Gastrocnemius medialis (tissue), 4 donors: ENCODE measurements at places on chromosomes 3 and 15. TPM values are rescaled to one million over a fixed set of nuclear protein-coding genes. Genes with fewer than 3 reads are reported as not detected.

The PAQR5 gene
- total RNA-seq, result 0.10 TPM

- H3K27ac ChIP-seq, result no peak overlapping the region
- H3K36me3 ChIP-seq, result no peaks in the 10 kb centered on the region
- no peak for DNase-seq
- H3K27me3 ChIP-seq, result no peaks in the 10 kb centered on the region
- no peaks in the 10 kb centered on the region for H3K4me1 ChIP-seq
These were observed 160.3 kb downstream of the SATB1 start for GRCh38 chr3:18264853-18265252.

DNA sequence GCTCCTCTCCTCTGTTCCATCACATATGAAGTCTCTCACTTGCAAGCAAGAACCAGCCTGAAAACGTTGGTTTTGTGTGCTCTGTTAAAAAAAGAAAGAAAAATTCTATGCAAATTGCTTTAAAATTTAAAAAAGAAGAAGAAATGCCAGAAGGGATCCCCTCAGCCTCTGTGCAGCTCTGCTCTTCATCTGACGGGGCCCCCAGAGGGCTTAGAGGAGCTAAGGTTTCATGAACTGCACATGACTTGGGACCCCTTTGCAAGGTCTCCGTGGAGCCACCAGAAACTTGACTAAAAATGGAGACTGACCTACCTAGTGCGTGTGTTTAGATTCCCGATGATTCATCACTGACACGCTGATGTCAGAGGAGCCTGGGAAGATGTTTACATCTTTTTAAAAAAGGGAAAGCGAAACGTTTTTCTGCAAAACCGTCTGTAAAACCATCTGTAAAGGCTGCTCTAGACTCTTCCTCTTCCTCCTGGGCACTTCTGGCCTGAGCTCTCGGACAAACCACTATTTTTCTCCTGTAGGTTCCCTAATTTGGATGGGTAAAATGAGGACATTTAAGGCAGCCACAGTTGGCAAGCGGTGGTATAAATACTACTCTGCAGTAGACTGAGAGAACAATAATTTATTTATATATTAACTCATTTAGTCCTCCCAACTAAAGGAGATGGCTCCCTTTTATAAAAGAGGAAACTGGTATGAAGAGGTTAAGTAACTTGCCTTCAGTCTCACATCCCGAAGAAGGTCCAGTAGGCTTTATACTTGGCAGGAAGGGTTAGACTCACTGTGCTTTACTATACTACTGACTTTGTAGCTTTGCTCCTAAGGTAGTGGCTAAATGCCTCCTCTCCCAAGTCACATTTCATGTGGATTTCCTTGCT is 67.2 kb upstream of the POLG start:
- no peaks in the 10 kb centered on the region for H3K36me3 ChIP-seq
- H3K27me3 ChIP-seq, result peaks cover 95% of the 10 kb centered on the region
- no peak overlapping the region for H3K4me3 ChIP-seq
- no peaks in the 10 kb centered on the region for H3K4me1 ChIP-seq
- no peak for DNase-seq

DNA sequence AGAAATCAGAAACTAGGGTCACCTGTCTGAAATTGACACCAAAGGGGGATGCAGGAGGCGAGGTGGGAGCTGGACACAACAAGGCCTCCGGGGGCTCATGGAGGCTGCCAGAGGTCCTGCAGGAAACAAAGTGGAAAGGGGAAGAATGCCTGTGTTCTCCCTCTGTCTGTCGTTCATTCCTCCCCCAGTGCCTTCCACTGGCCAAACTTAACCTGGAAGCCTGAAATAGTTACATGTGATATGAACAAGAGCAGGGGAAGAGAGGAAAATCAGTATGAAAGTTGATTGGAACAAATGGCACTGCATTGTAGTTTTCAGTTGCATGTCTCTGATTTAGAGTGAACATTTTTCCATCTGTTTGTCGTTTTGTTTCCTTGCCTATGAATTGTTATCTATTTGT is 502.0 kb upstream of the CFAP20DC start:
- H3K4me3 ChIP-seq, result no peak overlapping the region
- no peaks in the 10 kb centered on the region for H3K27me3 ChIP-seq
- H3K36me3 ChIP-seq, result no peaks in the 10 kb centered on the region

GRCh38 chr3:157529751-157530150 is 26.5 kb upstream of the VEPH1 start:
- no peak overlapping the region for H3K27ac ChIP-seq
- no peak for DNase-seq
- no peaks in the 10 kb centered on the region for H3K36me3 ChIP-seq
- H3K27me3 ChIP-seq, result no peaks in the 10 kb centered on the region
- no peaks in the 10 kb centered on the region for H3K4me1 ChIP-seq

DNA sequence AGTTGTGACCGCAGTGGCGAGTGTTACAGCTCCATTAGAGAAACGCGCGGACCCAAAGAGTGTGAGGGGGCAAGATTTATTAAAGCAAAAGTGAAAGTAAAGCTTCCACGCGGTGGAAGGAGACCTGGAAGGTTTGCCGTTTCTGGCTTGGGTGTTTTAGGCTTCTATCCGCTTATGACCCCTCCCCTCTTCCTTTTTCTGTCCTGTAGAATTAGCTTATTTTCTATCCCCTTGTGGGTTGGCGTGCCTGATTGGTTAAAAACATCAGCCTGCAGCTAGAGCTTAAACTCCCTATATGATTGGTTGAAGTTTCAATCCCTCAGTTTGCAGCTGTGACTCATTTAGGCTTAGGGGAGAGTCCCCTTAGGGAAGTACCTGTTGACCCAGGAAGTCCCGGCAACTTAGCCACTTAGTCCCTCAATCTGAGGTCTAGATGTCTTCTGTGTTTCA is 39.6 kb downstream of the C3orf38 start:
- no peaks in the 10 kb centered on the region for H3K27me3 ChIP-seq
- no peak overlapping the region for H3K4me3 ChIP-seq
- no peak overlapping the region for H3K27ac ChIP-seq
- no peak for DNase-seq
- no peaks in the 10 kb centered on the region for H3K36me3 ChIP-seq

DNA sequence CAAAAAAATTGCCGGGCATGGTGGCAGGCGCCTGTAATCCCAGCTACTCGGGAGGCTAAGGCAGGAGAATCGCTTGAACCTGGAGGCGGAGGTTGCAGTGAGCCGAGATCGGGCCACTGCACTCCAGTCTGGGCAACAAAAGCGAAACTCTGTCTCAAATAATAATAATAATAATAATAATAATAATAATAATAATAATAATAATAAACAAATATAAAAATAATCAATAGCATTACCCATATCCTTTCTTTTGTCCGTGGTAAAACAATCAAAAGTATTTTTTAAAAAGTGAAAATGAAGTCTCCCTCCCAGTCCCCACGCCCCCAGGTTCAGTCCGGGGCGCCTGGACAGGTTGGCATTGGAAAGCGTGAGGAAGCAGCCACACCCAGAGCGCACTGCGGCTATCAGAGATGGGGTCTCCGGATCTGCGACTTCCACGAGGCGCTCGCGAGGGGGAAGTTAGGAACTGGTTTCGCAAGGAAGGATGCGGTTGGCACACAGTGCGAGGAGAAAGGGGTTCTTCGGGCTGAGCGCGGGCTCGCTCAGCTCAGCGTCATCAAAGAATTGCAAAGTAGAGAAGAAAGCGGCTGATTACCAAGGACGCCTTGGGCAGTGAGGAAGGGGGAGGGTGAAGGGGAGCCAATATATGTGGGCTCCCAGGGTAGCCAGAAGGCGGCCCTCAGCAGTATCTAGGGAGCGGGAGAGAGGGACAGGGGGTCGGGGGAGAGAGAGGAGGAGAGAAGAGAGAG is 69.5 kb upstream of the EPHB3 start:
- H3K27me3 ChIP-seq, result peaks cover 47% of the 10 kb centered on the region
- no peaks in the 10 kb centered on the region for H3K36me3 ChIP-seq
- H3K4me3 ChIP-seq, result no peak overlapping the region
- H3K27ac ChIP-seq, result no peak overlapping the region
- H3K4me1 ChIP-seq, result no peaks in the 10 kb centered on the region

GRCh38 chr15:52379395-52380106 is 83.9 kb upstream of the MYO5C start:
- H3K27ac ChIP-seq, result peak overlapping the region; percentile 44
- no peak for DNase-seq
- H3K36me3 ChIP-seq, result peaks cover 59% of the 10 kb centered on the region
- H3K4me3 ChIP-seq, result no peak overlapping the region
- H3K4me1 ChIP-seq, result peaks cover 4% of the 10 kb centered on the region

The UPK1B gene
- not detected for total RNA-seq

- H3K4me3 ChIP-seq, result no peak overlapping the region
- H3K27ac ChIP-seq, result no peak overlapping the region
- no peaks in the 10 kb centered on the region for H3K36me3 ChIP-seq
- DNase-seq, result no peak
- no peaks in the 10 kb centered on the region for H3K27me3 ChIP-seq
These were observed 52.3 kb downstream of the GABRB3 start for GRCh38 chr15:26720546-26720945.

DNA sequence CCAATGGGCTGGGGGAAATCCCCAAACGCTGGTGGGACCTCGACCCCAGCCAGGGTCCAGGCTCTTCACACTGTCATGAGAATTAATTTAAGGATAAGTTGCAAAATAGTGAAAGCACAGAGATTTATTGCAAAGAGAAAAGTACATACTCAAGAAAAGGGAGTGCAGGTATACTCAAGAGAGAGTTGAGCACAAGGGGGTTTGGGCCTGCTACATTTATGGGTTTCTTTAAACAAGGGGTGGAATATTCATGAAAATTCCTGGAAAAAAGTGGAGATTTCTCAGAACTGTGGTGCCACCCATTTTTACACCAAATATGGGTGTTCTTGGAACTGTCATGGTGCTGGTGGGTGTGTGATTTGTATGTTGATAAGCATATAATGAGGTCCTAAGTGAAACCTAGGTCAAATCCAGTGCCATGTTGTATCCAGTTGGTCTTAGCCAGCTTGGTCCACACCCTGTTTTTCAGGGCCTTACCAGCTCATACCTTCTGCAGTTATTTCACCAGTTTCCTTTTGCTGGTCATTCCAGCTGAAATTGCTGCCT is 32.6 kb upstream of the NEO1 start:
- DNase-seq, result no peak
- no peak overlapping the region for H3K4me3 ChIP-seq
- no peaks in the 10 kb centered on the region for H3K36me3 ChIP-seq
- no peaks in the 10 kb centered on the region for H3K27me3 ChIP-seq

The SCG5 gene
- not detected for total RNA-seq

DNA sequence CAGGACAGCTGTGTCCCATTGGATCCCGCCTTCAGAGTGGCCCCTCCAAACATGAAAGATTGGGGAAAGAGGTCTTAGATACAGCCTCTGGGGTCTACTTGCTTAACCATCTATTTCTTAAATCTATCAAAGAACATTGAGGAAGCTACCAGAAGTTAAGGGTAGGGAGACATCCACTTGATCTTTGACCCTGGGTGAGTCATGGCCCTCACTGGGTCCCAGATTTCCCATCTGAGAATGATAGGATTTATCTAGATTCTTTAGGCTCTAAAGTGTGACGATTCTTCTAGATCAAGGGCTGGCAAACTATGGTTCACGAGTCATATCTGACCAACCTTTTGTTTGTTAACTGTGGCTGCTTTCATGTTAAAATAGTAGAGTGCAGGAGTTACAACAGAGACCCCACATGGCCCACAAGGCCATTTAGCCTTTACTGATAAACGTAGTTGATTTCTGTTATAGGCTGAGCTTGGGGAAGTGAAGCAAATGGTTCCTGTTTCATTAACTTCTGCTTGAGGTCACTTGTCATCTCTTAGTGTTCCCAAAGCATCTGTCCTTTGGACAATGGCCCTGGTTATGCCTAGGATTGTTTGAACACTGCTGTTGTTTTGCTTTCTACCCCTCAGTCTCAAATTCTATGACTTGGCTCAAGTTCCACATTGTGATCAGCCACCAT is 8.0 kb downstream of the MUC13 start:
- peaks cover 14% of the 10 kb centered on the region for H3K4me1 ChIP-seq
- DNase-seq, result no peak
- no peak overlapping the region for H3K4me3 ChIP-seq
- no peak overlapping the region for H3K27ac ChIP-seq

GRCh38 chr15:40917585-40917984 is 11.6 kb upstream of the DLL4 start:
- no peak for DNase-seq
- H3K27ac ChIP-seq, result peak overlapping the region; percentile 69
- H3K4me3 ChIP-seq, result peak overlapping the region; percentile 25
- no peaks in the 10 kb centered on the region for H3K4me1 ChIP-seq
- H3K27me3 ChIP-seq, result no peaks in the 10 kb centered on the region

DNA sequence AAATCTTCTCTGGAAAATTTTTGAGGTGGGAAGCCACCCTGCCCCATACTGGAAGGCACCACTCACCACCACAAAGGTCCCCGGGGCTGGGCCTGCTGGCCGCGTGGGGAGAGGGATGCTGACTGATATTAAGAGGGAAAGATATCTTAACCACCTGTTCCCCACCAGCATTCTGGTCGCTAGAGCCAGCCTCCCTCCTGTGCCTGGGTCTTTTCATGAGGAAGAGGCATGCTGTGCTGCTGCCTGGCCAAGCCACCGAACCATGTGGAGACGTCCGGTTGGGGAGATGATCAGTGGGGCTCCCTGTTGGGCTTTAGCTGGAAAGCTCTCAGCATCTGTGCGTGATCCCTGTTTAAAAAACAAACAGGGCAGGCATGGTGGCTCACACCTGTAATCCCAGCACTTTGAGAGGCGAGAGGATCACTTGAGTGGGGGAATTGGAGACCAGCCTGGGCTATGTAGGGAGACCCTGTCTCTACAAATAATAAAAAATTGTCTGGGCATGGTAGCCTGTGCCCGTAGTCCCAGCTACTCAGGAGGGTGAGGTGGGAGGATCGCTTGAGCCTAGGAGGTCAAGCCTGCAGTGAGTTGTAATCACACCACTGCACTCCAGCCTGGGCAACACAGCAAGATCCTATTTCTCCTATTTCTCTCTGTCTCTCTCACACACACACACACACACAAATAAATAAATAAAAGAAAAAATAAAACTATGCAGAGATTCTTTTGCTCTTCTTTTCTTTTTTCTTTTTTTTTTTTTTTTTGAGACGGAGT is 1.0 kb downstream of the KLHL18 start:
- peak overlapping the region; percentile 86 for H3K27ac ChIP-seq
- no peaks in the 10 kb centered on the region for H3K27me3 ChIP-seq
- H3K36me3 ChIP-seq, result peaks cover 19% of the 10 kb centered on the region
- peaks cover 40% of the 10 kb centered on the region for H3K4me1 ChIP-seq
- H3K4me3 ChIP-seq, result peak overlapping the region; percentile 84
- no peak for DNase-seq

DNA sequence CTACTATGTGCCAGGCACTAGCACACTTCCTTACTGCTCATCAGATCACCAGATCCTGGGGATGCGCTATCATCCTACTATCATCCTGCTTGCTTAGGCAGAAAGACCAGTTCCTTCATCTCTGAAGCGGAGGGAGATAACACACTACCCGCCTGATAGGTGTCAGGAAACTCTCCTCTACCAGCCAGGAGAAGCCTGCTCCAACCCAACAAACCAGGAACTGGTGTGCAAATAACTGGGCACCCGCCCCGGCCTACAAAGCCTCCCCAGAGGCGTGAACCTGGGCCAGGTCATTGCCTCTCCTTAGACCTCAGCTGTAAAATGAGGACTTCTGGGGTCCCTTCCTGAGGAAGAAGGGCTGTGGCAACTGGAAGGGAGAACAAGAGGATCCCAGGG is 61.5 kb downstream of the HOMER2 start:
- H3K4me1 ChIP-seq, result peaks cover 26% of the 10 kb centered on the region
- no peak for DNase-seq
- H3K36me3 ChIP-seq, result no peaks in the 10 kb centered on the region
- no peak overlapping the region for H3K4me3 ChIP-seq
- H3K27me3 ChIP-seq, result no peaks in the 10 kb centered on the region

- no peak for DNase-seq
- H3K27ac ChIP-seq, result no peak overlapping the region
- H3K36me3 ChIP-seq, result no peaks in the 10 kb centered on the region
- H3K4me1 ChIP-seq, result no peaks in the 10 kb centered on the region
These were observed 43.2 kb upstream of the SPPL2A start for GRCh38 chr15:50808728-50809127.

GRCh38 chr15:39340903-39341645 is 239.8 kb upstream of the THBS1 start:
- H3K4me3 ChIP-seq, result no peak overlapping the region
- no peaks in the 10 kb centered on the region for H3K36me3 ChIP-seq
- H3K4me1 ChIP-seq, result no peaks in the 10 kb centered on the region
- no peaks in the 10 kb centered on the region for H3K27me3 ChIP-seq
- no peak for DNase-seq
